Kidney epithelial cell (primary cell): ENCODE measurements at places on chromosomes 6 and 20. TPM values are rescaled to one million over a fixed set of nuclear protein-coding genes. Genes with fewer than 3 reads are reported as not detected.
A peak's percentile ranks its signal among the peaks of the same experiment; 100 is the strongest.

DNA sequence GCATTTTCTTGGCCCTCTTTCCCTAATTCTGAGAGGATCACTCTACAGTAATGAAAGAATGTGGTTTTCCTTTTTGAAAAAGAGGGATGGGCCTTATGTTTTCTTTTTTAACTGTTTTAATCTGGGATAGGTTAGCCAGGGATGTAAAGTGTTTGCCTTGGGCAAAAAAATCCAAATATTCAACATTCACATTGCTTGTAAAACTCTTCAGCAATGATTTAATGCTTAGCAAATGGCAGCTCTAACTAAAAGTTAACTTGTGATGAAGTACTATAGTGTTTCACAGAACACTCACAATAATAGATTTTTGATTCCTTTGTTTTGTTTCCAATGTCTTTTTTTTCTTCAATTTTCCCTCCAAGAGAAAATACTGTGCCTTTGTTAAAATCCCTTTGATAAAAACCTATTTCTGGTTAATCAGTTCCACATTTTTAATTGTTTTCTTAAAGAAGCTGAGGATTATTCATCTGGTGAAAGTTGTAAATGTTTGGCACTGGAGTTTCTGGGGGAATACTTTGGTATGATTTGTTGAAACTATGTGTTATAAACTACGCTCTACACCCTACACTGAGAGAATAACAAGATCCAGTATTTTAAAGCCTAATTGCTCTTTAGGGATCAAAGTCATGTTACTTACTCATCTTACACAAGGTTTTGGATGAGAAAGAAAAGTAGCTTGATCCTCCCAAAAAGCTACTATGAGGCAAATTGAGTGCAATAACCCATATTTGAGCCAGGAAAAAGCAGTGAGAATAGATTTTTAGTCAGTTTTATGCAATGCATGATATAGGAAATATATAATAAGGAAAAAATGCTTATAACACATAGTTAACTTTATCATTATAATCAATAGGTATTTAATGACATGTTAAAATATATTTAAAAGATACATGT is 335.8 kb downstream of the EPHA7 start:
- no peak for DNase-seq

- DNase-seq, result no peak
Measured at GRCh38 chr6:6362056-6362840, 41.8 kb upstream of the F13A1 start.

- DNase-seq, result no peak
Measured at GRCh38 chr6:155014670-155015300, 19.7 kb downstream of the TIAM2 start.

DNA sequence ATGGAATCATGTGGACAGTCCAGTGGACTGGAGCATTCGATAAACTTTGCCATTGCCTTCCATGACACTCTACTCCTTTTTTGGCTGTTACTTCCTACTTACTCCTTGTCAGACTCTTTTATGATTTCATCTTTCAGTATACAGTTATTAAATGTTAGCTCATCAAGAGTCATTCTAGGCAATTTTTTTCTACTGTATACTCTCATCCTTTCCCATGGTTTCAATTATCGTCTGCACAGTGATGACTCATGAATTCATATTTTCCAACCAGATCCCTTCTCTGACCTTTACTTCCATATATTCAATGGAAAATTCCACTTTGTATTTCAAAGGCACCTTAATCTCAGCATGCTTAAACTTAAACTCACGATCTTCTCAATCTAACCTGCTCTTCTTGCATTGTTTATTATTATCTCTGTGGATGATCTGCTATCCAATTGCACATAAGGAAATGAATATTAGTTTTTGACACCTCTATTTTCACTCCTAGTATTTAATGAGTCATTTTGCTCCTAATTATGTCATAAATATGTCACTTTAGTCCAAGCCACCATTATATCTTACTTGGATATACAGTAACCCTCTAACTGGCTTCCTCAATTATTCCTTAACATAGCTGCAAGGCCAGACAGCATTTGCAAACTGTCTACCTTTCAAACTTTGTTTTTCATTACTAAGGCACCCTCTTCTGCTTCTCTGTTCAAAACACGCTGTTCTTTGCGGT is 427.5 kb downstream of the PHF3 start:
- no peak for DNase-seq

DNA sequence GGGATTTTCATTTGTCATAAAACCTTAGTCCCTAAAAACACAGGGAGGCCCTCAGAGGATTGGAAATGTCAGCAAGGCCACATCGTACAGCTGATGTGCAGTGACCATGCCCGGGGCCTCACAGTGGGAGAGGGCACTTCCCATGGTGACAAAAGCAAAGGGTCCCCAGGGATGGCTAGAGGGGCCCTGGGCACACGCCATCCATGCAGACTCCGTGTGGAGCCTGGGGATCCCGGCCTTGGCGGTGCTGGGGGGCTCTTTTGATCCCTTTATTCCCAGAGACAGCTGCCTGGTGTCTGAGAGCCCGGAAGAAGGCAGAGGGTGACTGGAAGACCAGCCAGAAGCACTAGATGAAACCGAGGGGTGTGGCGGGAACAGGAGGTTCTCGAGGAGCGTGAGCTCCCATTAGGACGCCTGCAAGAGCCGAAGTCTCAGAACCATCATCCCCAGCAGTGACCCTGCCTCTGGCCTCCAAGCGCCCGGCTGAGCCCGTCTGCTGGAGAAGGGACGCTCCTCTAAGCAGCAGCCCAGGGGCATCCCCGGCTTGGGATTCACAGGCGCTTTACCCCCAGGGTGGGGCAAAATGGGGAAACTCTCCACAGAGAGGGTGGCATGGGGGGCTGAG is 49.1 kb upstream of the FRMD1 start:
- no peak for DNase-seq

Gene DUSP15
- 4.1 and 4.5 TPM in 2 replicates for total RNA-seq

GRCh38 chr20:62198931-62199330 is 16.1 kb downstream of the MTG2 start:
- no peak for DNase-seq

Gene FARS2
- 8.2 and 19.3 TPM in 2 replicates for total RNA-seq

Gene NOX3
- total RNA-seq, result 0.17 TPM in 1 of 2 replicates, not detected in the other

- DNase-seq, result no peak
Measured at GRCh38 chr20:48945840-48946514, 24.5 kb downstream of the ARFGEF2 start.

- DNase-seq, result no peak
Measured at GRCh38 chr6:149938571-149939355, 3.1 kb upstream of the ULBP2 start.

DNA sequence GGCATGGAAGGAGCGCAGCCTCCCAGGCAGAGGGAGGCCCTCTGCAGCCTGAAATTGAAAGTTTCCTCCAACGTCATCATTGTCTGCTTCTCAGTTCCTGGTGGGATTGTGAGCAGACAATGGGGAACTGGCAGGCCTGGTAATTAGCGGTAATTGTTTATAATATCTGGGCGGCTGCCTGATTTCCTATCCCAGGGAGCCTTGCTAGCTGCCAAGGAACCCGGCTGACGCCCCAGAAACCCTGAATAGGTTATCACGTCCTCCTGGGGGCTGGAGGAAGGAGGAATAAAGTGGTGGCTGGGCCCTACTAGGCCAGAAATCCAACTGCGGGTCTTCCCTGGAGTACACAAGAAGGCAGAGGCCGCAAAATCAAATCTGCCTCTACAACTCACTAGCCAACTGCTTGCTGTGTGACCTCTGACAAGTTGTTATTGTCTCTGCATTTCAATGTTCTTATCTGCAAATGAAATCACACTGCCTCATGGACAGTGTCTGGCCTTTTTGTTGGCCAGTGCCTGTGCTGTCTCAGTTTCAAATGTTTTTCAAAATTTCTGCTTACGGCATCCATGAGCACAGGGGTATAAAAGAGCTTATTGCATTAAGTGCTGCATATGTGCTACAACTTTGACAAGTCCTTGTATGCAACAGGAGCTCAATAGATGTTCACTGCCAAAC is 16.9 kb downstream of the KCNK15 start:
- no peak for DNase-seq

- DNase-seq, result peak; percentile 31
Measured at GRCh38 chr6:8229915-8230756, 127.8 kb upstream of the EEF1E1 start.

Gene DEFB123
- total RNA-seq, result not detected in 2 replicates

Gene SCUBE3
- total RNA-seq, result 1.4 and 1.8 TPM in 2 replicates

Gene BEND6
- total RNA-seq, result 2.7 and 2.8 TPM in 2 replicates

Gene HLA-E
- total RNA-seq, result 109 and 115 TPM in 2 replicates

Gene DYNLT2
- total RNA-seq, result 1.3 and 1.4 TPM in 2 replicates

Gene VEGFA
- 236 and 264 TPM in 2 replicates for total RNA-seq

Gene ZSCAN23
- total RNA-seq, result 1.6 and 3.1 TPM in 2 replicates

DNA sequence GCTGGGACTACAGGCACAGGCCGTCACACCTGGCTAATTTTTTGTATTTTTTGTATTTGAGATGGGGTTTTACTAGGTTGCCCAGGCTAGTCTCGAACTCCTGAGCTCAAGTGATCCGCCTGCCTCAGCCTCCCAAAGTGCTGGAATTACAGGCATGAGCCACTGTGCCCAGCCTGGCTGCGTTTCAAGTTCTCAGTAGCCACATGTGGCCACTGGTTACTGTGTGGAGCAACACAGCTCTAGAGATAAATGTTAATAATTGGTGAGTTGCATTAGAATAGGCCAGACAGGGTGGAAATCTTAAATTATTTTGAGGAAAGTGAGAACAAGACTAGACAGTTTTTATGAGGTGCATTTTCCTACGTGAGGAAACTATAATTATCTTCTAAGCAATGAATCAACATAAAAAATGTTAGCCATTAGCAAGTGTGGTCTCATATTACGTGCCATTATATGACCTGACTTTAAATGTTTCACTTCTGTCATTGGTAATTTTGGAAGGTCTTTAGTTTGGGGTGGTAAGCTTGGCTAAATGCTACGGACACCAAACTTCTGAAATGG is 129.6 kb downstream of the PLEKHG1 start:
- DNase-seq, result no peak

DNA sequence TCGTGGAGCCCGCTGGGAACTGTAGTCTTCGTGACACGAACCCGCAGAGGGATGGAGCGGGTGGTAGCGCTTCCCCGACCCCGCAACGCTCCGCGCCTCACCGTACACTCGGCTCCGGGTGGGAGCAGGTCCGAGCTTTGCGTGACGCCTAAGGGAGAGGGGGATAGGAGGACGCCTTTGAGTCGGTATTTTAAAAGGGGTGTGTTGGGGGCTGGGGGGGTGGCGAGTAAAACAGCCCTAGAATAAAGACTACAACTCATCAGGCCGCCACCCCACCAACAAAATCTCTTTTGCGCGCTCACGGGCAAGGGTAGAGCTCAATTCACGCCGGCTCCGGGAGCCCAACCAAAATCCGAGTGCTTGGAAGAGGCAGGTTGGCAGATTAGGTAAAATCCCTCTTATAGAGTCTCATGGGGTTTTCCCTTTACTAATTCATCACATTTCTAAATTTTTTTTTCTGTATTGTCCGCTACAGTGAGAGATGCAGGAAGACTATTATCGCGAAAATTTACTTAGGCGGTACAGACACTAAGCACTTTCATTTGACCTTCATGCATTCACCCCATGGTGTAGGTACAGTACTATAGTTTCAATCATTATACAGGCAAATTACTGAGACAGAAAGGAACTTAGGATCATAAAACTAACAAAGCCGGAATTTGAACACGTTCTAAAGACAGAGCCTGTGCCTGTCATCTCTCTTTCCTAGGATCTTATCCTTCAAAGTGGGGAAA is 706 bp upstream of the SNX14 start:
- no peak for DNase-seq

DNA sequence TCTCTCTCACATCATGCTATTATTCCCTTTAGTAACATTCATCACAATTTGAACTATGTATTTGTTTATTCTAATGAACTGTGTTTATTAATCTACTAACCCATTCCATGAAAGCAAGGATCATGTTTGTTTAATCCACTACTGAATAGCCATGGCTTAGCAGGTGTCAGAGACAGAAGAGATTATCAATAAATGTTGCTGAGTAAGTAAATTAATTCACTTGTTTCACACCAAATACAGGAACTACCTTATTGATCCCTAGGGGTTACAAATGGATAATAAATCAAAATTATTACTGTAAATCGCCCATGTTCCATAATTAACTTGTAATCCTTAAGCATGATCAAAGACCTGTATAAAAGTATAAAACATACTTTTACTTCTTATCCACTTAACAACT is 76.6 kb downstream of the PHIP start:
- DNase-seq, result no peak

Gene NRN1
- 0.34 and 3.1 TPM in 2 replicates for total RNA-seq

Gene DNAH8
- total RNA-seq, result not detected in 2 replicates

DNA sequence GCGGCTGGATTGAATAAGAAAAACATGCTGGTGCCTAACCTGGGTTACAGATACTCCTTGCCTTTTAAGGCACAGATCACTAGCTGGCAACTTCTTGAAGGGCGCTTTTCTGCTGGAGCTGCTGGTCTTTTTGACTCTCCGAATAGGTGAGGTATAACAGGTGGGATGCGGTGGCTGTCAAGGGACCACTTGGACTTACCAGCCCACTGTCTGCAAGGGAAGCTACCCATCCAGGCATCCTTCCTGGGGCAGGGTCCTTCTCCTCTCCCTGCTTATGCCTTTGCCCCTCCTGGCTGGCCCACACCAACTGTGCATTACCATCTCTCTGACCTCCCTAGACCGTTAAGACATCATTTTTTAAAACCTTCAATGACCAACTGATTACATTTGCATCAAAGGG is 57.4 kb downstream of the NPEPL1 start:
- DNase-seq, result no peak

GRCh38 chr20:62029949-62030348 is 35.7 kb downstream of the TAF4 start:
- DNase-seq, result no peak

DNA sequence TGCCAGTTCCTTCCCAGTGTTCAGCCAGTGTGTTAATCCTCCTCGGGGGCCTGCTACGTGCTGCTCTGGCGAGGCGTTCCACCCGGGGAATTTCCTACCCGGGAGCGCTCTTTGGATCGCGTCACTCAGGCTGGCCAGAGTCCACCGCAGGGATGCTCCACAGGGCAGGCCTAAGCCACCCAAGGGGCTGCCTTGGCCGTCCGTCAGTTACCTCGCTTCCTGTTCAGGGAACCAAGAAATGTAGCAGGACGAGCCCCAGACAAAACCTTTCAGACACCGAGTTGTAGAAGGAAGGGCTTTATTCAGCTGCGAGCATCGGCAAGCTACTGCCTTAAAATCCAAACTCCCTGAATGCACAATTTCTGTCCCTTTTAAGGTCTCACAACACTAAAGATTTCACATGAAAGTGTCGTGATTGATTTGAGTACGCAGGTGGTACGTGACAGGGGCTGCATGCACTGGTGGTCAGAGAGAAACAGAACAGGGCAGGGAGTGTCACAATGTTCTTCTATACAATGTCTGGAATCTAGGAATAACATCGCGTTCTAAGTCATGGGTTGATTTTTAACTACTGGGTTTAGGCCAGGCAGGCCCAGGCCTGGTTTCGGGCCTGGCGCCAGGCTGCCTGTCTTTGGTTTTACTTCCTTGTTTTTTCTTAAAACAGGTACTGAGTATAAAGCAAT is 15.7 kb upstream of the POU5F1 start:
- DNase-seq, result no peak
